ENCODE measurements at places on chromosomes 1 and 21.

- DNase-seq, result no peak
Observed at GRCh38 chr1:91138959-91139358, 117.1 kb upstream of the ZNF644 start.

GRCh38 chr1:238552271-238552670 is 661.5 kb upstream of the ZP4 start:
- no peak for DNase-seq

DNA sequence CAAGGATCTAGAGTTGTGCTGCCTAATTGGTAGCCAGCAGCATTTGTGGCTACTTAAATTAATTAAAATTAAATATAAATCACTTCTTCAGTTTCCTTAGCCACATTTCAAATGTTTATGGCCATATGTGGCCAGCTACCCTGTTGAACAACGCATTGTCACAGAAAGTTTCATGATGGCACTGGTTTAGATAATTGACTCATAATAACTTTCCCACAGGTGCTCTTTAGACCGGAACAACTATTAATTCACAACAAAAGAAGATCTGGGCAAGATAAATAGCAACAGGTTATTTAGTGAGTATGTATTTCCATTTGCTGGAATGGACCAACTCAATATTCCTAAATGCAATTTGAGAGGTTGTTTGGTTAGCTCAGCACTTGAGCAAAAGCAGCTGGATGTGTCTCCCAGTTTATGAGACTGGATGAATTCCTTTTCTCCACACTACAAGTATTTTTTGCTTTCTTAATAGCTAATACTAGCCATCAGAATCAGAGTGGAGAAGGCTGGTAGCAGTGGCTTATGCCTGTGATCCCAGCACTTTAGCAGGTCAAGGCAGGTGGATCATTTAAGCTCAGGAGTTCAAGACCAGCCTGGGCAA is 3.7 kb upstream of the AMIGO1 start:
- DNase-seq, result no peak

DNA sequence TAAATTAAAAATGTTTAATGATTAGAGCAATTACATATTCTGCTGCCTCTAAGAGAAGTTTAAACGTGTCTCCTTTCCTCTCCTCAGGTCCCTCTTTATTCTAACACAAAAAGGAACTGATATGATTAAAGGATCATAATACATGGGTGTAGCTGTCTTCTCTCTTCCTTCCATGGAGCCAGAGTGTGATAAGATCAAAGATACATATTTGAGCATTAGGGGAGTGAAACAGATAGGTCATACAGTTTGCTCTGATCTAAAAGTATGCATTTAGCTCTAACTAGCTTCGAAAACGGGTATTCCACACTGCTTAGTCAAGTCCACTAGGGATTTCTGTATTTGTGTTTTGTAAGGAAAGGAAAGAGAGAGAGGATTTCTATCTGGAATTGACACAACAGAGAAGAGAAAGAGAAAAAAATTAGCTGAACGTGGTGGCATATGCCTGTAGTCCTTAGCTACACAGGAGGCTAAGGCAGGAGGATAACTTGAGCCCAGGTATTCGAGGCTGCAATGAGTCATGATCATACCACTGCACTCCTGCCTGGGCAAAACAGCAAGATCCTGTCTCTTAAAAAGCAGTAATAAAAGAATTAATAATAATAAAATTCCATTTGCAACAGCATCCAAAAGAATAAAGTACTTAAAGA is 63.1 kb downstream of the CDC42BPA start:
- no peak for DNase-seq

DNA sequence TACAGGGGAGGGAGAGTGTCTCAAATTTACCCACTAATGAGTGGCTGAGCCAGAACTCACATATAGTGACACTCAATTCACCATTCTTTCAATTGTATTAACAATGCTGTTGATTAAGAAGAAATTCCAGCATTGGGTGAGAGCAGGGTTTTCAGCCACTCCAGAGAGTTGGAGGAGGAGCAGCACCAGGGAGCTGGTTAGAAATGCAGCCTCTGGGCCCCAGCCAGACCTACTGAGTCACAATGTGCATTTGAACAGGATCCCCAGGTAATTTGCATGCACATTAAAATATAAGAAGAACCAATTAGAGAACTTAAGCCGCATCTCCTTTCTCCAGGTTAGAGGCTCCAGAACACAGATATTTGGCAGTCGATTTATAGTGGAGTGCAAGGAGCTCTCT is 41.8 kb downstream of the TNR start:
- DNase-seq, result no peak

GRCh38 chr1:151377150-151377884 is 4.8 kb upstream of the SELENBP1 start:
- no peak for DNase-seq

DNA sequence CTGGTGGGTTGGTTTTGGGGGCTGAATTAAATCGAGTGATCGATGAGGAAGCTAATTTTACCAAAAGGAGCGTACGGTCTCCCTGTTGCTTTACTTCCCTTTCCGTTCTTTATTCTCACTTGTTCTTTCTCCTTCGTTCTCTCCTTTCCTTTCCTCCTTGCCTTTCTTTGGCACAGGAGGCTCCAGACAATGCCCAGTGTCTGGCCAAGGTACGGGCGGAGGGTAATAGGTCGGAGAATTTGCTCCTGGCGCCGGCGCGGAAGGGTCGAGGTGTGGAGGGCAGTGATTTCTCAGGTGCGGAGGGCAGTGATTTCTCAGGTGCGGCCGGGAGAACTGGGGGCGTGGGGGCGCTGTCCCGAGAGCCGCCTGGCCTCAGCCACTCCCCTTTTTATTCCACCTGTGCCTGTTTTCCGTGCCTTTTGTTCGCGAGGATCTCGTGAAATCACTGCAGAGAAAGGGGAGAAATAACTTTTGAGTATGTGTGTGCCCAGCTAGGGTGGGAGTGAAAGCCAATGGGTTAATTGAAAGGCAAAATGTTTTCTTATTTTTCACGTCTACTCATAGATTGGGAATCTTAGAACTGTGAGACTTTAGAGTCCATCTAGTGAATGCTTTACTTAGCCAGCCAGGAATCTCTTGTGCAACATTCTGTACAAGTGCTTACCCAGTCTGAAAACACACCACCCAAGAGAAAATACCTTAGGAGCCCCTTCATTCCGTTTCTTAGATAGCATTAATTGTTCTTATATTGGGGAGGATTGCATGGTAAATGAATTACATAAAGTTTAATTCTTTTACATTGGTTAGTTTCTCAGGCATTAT is 1.3 kb downstream of the FNBP1L start:
- DNase-seq, result no peak

DNA sequence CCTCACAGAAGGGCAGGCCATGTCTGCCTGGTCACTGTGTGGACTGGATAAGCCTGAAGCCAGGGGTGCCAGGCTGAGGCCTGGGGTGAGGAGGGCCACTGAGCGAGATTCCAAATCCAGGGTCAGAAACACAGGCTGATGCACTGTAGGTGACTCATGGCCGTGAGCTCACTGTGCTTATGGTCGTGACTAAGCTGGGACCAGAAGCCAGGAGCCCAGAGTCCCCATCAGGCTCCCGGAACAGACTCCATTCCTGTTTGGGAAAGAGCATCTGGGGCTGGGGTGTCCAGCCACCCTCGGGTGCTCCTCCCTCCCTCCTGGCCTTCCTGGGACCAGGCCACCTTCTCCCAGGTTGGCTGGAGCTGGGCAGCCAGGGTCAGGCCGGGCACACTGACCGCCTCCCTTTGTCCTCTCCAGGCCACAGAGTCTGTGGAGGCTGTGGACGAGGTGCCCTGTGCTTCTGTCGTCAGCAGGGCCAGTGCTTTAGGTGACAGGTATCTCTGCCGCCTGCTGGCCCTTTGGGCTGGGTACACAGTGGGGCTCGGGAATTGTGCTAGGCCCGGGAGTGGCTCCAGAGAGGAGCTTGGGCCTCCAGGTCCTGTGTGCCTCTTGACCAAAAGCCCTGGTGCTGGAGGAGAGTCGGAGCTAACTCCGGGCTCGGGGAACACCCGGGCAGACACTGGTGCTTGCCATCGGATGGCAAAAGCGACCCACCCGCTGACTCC is 36.7 kb downstream of the AJAP1 start:
- no peak for DNase-seq

DNA sequence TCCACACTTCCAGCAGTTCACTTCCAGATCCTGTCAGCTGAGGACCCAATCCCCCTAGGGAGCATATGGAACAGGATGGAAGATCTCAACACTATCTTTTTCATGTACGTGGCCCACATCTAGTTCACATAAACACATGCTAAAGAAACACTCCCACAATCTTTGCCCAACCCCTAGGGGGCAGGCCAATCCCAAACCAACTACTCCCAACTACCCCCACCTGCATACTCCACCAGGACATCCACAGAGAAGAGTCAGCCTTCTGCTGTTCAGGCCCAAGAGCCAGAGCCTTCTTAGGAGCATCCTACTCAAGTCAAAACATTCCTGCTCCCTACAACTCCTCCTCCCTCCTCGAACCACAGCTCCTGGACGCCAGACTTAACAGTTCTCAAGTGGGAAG is 5.6 kb upstream of the SLC5A9 start:
- DNase-seq, result no peak

DNA sequence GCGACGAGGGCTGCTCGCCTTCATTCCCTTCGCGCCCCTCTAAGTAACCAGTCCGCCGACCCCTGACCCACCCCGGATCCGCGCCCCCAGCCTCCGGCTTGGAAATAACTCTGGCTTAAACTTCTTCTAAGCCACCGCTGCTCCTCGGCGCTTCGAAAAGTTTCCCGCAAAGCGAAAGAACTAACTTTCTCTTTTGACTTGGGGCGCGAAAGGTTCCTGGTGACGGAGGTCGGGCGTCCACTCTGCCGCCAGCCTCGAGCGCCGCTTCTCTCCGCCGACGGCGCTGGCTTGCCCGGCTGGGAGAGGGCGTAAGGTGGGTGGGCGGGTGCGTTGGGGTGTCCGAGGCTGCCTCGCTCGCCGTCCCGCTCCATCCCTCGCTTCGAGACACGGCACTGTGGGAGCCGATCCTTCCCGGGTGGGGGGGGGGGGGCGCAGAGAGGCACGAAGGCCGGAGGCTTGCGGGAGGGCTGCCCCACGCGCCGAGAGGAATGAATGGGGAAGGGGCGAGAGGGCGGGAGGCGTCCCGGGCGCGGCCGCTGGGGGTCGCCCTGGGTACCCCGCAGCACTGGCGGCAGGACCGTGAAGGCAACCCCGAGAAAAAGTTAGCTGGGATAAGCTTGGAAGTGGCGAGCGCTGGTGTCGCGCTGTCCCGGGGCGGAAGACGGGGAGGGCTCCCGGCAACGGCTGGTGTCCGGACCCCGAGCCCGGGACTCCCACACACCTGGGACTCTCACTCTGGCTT is 569 bp downstream of the ATF3 start:
- DNase-seq, result no peak

DNA sequence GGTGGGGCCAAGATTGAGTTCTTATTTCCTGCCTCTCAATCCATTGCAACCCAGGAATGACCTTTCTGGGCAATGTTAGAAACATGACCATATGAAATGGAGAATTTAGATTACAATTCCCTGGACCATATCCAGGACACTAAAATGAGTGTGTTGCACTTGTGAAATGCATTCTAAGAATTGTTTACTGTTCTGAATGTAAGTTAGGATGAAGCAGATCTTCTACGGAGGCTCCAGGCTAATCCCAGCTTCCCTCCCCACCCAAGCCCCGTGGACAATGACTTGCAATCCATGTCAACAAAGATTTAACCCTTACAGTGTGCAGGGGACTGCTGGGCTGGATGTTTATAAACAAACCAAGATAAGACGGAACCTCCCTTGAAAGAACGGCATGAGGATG is 31.7 kb upstream of the HAO2 start:
- no peak for DNase-seq

DNA sequence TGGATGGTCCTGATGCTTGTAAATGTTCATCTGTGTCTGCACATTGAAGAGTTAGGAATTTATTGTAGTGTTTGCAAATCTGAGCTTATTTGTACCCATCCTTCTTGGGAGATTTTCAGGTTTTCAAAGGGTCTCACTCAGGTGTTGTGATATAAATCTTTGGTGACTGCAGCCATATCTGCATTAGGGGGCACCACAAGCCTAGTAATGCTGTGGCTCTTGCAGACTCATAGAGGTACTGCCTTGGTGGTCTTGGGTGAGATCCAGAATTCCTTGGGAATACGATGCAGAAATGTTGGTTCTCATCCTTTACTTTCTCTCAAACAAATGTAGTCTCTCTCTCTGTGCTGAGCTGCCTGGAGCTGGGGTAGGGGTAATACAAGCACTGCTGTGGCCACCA is 405.9 kb downstream of the TTLL7 start:
- DNase-seq, result no peak

DNA sequence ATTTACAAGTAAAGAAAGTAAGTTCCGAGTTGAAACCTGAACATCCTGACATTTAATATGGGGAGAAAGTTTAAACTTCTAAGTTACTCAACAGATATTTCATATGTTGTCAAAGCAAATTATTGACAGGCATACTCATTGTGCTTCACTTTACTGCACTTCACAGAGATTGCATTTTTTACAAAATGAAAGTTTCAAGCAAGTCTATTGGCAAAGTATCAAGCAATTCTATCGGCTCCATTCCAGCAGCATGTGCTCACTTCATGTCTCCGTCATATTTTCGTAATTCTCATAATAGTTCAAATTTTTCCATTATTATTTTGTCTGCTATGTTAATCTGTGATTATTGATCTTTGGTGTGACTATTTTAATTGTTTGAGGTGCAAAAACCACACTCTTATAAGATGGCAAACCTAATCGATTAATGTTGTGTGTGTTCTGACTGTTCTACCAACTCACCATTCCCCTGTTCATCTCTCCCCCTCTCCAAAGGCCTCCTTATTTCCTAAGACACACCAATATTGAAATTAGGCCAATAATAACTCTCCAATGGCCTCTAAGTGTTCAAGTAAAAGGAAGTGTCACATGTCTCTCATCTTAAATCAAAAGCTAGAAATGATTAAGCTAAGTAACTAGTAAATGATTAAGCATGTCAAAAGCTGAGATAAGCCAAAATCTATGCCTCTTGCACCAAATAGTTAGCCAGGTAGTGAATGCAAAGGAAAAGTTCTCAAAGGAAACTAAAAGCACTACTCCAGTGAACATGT is 68.2 kb upstream of the BCL9 start:
- no peak for DNase-seq

GRCh38 chr1:54842963-54843362 is 41.8 kb upstream of the TTC22 start:
- DNase-seq, result no peak

DNA sequence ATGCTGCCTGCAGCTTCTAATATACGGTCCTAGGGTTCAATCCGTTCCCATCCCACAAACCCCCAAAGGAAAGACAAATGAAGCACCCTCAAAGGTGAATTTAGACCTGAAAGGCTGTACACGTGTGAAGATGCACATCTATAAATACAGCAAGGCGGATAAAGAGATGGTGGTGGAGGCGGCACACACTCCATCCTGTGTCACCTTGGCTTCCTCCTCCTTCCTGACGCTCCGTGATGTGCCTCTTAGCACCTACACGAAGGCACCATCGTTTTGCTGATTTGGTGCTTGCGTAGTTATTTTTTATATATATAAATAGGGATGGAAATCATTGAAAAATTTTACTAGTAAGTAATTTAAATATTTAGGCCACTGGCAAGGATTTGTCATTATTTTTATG is 359.4 kb downstream of the NPHP4 start:
- no peak for DNase-seq
